ENCODE measurements at places on chromosomes 4 and X.
A peak's percentile ranks its signal among the peaks of the same experiment; 100 is the strongest.

DNA sequence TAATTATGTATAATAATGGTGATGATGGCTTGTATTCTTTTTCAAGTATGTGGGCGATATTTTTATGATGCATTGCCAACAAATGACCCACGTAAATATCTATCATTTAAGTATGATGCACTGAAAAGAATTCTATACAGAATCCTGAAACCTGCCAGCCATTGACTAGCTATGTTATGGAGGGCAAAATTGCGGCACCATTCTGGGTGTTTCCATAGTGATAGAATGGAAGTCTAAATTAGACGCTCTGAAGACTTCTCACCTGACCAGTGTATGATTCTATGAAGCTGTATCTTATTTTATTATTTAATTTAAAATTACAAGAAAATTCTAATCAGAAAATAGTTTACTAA, 677 bp upstream of the CENPC start:
- DNase-seq = peak; percentile 35

DNA sequence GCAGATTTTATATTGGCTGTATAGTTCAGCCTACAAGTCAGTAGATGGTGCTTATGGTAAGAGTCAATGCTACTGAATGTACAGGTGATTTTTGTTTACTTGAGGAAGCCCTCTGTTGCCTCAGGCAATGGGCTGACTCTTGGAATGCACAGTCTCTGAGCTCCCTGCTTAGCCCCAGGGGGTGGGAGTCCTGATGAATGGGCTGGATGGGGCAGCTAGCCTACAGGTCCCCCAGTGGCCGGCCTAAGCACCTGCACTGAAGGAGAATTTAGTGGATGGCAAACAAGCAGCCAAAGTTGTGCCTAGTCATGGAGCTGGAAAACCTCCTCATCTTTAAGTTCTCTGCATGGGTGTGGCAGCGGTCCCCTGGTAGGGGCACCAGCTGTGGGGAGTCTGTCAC, 101.8 kb upstream of the CXorf51B start:
- DNase-seq = no peak

DNA sequence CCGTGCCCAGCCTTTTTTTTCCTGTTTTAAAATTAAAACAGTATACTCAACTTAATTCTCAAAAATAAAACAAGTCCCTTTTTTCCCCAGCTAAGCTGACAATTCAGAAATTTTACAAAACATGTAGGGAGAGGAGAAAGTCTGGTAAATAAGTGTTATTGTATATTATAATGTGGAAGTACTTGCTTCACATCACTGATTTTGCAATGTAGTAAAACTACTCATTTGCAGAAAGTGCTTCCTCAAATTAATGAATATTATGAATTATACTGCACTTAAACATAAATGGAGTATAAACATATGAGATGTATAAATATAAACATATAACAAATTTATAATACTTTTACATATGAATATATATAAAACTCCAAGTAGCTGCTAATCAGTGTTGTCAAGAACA, 11.6 kb upstream of the H2AZ1 start:
- DNase-seq = no peak

DNA sequence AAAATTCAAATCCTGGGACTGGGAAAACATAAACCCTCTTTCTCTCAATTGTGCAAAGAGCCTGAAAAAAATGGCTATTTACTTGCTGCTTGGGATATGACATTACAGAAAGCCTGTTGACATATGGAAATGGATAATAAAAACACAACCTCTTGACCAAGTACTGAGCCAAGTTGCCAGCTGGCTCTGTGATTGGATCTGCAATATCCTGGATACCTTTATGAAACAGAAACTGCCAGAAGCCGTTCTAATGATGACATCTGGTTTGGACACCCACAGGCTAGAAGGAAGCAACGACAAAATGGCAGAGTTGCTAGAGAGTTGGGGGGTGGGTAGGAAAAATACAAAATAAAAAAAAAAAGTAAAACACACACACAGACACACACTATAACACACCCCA, 481.4 kb downstream of the FAT4 start:
- DNase-seq = no peak

DNA sequence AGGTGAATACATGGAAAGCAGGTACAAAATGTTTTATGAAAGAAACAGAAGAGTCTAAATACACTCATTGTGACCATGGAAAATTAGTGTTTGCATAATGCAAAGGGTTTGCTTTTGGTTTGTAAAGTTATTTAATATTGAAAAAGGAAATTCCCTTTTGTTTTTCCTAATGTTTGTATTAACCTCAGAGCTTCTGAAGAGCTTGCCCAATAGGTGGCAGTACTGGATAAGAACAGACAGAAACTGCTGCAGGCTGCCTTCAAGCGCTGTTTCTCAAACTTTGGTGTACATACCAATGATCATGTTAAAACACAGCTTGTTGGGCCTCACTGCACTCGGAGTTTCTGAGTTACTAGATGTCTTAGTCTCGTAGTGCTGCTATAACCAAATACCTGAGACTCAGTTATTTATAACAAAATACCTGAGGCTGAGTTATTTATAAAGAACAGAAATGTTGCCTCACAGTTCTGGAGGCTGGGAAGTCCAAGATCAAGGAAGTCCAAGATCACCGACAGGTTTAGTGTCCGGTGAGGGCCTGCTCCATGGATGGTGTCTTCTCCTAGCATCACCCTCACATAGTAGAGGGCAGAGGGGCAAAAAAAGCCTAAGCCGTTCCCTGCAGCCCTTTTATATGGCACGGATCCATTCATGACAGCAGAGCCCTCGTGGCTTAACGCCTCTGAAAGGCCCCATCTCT, 54.2 kb downstream of the SUPT20HL2 start:
- DNase-seq = peak; percentile 49

- no peak for DNase-seq
These were observed 65.8 kb downstream of the SUPT20HL2 start for GRCh38 chrX:24248042-24248441.

DNA sequence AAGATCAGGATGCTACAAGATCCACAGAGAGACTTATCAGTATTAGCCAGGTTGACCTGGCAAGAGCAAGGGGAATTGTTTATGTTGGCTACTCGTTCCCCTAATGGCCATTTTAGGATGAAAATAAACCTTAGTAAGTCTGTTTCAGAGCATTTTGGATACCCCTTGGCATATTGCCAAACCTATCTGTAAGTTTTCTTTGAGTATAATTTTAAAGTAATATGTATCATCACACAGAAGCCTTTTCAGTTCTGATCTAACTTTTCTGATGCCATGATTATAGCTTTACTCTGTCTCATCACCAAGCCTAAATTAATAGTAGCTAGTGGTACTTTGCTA, 99.7 kb downstream of the TSPAN7 start:
- DNase-seq = no peak

GRCh38 chr4:81198609-81199008, 16.4 kb downstream of the PRKG2 start:
- DNase-seq = no peak

DNA sequence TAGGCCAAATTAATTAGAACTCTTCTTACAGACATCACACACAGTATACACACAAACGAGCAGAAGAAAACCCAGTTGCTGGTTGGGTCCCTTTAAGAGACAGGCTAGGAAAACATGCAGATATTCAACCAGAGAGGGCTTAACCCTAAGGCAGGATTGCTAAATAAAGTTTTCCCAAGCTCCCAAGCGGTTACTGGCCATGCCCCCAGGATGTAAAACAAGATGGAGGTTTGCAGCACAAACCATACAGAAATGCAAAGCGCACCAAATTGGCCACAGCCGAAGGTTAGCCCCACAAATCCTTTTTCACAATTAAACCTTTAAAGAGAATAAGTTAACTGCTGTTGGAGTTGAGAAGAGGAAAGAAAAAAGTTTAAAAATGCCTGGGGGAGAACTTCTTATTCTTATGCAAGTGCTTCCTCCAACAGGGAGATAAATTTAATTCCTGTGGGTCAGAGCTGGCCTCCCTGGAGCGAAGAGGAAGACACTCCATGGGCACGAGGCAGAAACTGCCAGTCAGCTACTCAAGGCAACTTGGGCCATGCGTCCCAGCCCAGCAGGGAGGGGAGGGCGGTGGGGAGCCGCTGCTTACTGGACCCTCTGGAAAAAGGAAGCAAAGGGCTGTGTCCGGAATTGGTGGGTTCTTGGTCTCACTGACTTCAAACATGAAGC, 167.6 kb upstream of the ARSJ start:
- DNase-seq = no peak

DNA sequence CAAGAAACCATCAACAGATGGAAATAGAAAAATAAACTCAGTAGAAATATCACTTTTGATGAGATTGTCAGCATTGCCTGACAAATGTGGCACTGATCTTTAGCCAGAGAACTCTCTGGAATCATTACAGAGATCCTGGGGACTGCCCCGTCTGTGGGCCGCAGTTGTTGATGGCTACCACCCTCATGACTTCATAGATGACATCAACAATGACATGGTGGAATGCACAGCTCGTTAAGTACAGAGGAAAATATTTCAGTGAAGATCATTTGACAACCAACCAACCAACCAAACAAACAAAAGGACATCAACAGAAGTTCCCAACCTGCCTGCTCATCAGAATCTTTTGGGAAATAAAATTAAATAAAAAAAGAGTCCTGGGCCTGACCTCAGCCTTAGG, 132.6 kb downstream of the UCHL1 start:
- DNase-seq = no peak

DNA sequence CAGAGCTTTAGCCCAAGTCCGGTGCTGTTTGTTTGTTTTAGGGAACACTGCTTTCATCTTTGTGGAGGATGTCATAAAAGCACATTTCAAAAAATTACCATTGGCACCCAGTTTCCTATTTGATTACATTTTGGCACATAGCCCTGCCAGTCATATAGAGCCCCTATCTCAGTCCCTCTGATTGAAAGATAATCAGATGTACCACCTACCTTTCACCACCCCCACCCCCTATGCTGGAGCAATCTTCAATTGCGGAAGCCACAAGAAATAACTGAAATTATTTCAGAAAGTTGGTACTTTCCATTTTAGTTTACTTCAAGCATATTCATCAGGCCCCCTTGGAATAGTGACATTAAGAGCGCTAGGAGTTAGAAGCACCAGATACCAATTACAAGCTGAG, 136.7 kb upstream of the RPL34 start:
- no peak for DNase-seq

DNA sequence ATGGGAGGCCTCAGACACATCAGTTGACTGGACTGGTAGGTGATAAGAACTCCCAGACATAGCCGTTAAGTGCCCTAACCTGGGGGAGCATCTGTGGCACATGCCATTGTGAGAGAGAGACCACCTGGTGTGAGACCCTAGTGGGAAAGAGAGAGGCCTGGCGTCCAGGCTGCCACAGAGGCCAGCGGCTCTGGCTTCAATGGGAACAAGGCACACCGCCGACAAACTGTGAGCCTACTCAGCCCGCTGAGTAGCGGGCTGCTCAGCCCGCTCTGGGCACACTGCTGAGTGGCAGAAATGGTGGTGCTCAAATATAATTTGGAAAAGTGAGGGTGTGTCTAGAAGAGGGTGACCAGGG, 34.0 kb downstream of the PHKA2 start:
- DNase-seq = no peak

DNA sequence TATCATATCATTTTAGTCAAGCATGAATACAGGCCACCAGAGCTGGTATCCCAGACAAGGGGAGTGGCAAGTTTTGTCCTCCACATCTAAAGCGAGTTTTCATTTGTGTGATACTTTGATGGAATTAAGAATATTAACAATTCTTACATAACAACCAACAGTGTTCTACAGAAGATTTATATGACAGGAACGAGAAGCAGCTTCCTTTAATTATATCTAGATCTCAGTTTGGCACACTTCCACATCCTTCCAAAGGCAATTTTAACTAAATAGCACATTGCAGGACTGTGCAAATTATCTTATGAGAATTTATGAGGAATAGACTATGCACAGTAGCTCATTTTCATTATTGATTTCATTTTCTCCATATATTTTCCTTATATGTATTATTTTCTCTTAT, 121.2 kb upstream of the GUCY1A1 start:
- no peak for DNase-seq

DNA sequence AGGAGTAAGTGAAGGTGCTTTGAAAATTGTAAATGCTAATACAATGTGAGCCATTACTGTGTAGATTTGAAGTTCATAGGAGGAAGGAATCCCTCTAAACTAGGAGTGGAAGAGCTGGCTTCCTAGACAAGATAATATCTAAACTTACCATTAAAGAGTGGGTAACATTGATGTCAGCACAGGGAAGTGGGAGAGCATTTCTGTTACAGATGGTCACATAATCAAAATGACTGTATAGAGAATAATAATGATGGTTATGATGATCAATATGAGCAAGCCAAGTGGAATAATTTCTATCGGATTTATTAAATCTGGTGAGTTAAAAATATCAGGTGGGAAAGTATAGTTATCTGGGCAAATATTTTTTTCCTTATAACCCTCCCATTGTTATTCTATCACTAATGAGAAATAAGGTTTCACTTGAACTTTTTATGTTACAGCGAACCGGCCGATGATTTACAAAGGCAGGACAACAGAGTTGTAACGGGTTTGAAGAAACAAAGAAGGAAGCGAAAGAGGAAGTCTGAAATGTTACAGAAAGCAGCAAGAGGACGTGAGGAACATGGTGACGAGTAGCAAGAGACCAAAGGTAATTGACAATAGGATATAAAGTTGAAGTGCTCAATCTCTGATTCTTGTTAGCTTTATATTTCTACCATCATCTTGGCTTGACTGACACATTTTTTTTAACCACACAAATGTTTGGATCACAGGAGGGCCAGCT, 43.5 kb downstream of the FMR1NB start:
- DNase-seq = peak; percentile 67

GRCh38 chr4:75950213-75950815, 9.5 kb upstream of the NAAA start:
- DNase-seq = no peak

DNA sequence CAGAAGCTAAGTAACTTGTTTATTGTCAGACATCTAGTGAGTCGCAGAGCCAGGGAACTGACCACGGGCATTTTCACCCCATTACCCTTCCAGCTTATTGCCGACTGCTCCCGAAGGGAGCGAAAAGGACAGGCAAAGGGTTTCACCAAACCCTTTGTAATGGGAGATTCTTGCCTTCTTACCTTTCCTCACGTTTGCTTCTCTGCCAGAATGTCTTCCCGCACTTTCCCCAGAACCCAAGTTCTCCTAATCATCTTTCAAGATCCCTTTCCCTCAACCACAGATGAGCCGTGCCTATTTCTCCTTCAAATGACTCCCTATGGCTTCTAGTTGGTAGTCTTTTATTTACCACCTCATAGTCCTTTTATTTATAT, 520 bp upstream of the SRP72 start:
- DNase-seq = no peak

DNA sequence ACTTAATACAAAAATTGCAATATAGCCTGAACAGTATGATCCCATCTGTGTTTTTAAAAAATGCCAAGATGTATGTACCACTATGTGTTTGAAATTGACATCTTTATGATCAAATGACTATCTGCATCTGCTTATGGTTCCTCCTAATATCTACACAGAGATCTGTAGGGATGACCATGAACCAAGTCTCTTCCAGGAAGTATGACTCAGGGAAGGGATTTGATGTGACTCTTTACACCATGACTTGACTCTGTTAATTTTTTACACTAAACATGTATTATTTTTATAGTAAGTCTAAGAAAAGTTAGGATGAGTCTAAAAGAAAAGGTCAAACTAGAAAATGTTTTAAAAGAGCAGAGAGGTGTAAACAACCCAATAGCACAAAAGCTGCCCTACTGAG, 164.0 kb downstream of the SH3KBP1 start:
- DNase-seq = no peak

- DNase-seq = no peak
These were observed 37.6 kb downstream of the SEPTIN11 start for GRCh38 chr4:76987153-76987591.

GRCh38 chrX:44043496-44043895, 70.3 kb upstream of the NDP start:
- DNase-seq = no peak

GRCh38 chr4:85836588-85837438, 361.9 kb downstream of the ARHGAP24 start:
- DNase-seq = no peak

- no peak for DNase-seq
These were observed 55.0 kb upstream of the FAM9B start for GRCh38 chrX:9088896-9089295.
